ENCODE measurements at places on chromosomes 3 and 15.

DNA sequence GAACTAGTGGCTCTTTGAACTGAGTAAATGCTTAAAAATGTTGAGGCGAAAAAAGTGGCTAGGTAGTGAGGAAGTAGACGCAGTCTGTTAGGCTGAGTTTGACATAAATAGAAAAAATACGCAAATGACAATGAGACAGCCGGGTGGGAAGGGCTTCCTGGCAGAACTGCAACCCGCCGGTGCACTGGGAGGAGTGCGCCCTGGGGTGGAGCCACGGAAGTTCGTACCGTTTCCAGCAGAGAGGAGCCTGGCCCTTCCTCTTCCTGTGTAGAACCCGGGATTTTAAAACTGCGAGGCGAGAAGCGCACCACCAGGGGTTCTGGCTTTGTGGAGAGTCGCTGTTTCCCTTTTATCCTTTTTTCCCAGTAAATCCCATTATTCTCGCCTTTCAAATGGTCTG, 602.6 kb downstream of the PYDC2 start:
- no peak for DNase-seq

- no peak for DNase-seq
Measured at GRCh38 chr3:11640009-11640673, 3.6 kb downstream of the VGLL4 start.

- peak; percentile 89 for DNase-seq
Measured at GRCh38 chr15:90097475-90097874, 4.8 kb downstream of the IDH2 start.

GRCh38 chr15:99580076-99580475, 14.3 kb downstream of the MEF2A start:
- DNase-seq: no peak

DNA sequence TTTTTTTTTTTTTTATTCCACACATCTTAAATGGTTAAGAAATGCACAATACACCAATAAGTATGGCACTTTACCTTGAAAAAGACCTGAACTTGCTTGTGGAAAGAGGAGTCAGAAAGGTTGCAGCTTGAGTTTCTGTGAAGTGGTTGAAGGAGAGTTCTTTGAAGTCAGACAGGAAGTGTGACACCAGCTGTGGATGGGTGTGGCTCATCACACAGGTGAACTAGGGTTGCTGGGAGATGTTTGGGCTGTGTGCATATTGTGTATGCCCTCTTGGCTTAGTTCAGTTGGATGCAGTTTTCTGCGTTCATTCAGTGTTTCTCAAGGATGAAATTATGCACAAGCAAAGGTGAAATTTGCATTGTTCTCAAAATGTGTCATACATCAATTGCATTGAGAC, 6.3 kb downstream of the AEN start:
- DNase-seq: no peak

DNA sequence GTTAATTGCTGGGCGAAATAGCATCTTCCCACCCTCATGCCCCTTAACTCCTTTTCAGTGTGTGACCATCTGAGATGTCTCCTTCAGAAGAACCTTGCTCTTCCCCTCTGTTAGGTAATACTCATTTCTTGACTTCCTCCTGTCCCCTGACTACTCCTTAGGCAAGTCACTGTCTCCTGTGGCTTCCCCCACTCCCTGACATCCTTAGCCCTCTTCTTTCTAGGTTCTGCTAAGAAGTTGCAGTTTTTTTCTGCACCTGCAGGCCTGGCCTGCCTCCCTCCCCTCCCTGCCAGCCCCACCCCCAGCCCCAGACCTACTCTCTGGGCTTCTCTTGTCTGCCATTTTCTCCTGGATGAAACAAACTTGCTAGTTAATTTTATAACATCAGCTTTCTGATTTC, 15.2 kb upstream of the EID1 start:
- DNase-seq: no peak

DNA sequence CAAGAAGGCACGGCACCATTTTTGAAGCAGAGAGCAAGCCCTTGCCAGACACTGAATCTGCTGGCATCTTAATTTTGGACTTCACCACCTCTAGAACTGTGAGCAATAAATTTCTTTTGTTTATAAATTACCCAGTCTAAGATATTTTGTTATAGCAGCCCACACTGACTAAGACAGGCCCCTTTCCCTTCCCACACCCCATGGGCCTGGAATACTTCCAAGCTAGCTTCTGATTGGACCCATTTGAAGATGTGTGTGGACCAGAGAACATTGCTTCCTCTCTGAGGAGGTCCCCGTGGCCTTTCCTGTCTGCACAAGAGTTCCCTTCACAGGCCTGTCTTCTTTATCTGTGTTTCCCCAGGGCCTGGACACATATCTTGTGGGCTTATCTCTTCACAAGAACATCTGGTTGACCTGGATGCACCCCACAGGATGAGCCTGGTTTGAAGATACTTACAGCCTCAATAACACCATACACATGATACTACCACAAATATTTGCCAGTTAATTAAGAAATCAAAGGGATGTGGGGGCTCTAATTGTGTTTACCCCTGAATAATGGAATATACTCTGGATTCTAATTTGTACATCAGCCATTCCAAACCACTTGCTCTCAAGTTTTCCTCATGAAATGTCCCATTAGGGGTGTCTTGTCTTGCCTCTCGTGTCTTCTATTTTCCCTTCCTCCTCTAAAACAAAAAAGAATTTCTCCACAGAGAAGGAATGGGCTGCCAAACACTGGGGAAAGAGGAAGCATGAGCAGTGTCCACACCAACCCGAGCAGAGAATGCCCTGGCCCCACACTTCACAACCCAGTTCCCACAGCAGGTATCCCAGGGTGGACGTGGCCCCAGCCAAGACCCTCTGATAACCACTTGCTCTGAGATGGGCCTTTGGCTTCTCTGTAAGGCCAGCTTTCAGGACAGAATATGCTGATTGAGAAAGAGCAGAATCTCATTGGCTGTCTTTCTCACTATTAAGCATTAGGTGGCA, 42.5 kb downstream of the GLB1 start:
- no peak for DNase-seq

GRCh38 chr3:186255703-186256331, 106.2 kb downstream of the DGKG start:
- DNase-seq: no peak

DNA sequence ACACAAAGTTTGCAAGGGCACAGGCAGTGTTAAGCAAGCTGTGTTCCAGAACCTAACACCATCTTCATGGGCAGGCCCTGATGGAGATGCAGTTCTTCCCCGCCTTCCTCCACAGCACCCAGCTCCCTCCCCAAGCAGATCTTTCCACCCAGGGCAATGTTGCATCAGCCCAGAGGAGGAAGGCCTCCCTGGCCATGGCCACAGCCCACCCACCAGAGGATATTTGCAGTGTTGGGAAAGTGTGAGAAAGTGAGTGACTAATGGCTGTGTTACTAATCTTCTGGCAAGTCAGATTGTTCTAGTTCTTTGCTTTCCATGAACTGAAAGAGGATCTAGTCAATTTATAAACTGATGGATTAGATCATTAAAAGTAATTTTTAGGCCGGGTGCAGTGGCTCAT, 42.0 kb upstream of the ATP10A start:
- DNase-seq: no peak

- DNase-seq: no peak
Measured at GRCh38 chr3:179732661-179733348, 80.0 kb downstream of the USP13 start.

DNA sequence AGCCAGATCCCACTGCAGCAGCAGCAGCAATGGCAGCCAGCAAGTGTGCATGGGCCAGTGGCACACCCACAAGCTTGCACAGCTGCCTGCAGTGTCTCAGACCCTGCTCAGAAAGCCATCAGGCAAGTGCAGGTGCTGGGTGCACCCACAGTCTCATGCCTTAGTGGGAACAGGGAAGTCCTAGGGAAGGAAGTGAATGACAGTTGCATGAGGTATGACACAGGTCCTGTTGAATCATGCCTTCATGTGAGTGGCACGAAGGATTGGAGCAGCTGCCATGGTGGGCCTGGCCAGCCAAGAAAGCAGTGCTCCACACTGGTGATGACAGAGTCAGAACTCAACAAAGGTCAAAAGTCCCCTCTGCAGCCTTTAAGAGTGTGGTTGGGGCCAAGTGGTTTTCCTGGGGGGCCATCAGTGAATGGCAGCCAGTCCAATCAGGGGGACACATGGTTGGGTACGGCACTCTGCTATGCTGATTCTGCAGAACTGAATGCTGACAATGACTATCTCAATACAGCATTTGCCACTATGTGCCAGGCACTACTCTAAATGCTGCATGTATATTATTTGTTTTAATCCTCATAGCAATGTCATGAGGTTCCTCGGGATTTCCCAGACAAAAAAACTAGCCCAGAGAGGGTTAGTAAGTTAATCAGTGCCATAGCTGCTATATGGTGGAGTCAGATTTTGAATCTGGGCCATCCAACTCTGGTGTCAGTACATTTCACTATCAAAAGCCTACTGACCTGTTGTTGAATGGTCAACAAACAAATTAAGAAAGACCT, 94.3 kb downstream of the AQP9 start:
- no peak for DNase-seq

GRCh38 chr3:4552811-4553210, 59.7 kb downstream of the ITPR1 start:
- DNase-seq: no peak

DNA sequence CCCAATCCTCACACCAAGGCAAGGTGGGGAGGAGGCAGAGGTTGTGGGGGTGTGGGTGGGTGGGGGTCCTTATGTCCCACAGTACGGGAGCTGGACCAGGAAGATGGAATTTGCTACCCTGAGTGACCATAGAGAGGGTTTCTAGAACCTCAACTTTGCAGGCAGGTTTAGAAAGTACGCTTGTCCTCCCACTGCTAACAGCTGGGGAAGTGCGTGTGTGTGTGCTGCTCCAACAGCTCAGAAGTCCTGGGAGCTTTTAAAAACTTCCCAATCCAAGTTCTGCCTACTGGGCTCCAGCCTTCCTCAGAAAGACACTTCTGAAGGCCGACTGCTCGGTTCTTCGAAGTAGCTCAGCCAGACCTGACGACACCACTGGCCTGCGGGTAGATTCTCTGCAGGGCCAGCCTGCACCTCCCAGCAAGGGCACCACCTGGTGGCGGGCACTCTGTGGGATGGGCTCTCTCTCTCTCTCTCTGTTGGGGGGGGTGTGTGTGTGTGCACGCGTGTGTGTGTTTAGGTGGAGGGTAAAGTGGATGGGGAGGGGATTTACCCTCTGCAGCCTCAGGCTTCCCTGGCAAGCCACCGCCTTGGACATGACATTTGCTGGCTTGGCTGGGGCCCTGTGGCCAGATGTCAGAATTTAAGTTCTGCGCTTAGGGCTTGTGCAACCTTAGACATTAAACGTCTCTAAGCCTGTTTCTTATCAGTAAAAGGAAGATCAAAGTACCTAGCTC, 15.6 kb downstream of the TMEM158 start:
- DNase-seq: peak; percentile 55

DNA sequence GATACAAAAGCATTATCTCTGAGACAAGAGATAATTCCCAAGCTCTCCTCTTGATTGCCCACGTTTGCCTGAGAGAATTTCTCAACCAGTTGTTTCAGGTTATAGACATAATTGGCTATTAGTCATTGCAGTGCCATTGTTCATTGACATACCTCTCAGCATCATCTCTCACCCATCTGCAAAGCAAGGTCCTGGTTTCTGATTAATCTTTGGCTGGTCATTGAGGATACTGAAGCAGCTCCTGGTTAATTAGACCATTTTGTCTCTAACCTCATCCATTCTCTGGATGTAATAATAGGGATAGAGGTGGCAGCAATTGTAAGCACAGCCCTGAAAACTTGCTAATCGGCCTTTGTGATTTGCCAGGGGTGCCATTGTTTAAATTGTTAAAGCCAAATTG, 104.2 kb downstream of the CNTN6 start:
- DNase-seq: no peak

DNA sequence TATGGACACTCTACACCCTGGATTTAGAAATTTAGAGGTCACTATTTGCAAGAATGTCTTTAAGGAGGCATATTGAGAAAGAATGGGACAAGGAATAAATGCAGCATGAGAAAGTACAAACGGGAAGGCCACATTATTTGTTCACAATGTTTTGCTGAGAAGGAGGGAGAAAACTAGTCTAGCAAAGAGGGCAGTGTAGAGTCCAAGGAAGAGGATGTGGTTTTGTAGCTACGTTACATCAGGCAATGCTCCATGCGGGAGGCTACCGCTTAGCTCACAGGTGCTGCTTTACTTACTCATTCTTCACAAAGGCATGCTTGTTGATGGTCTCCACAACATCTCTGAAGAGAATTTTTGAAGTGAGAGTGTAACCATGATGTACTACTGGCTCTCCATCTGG, 191.1 kb downstream of the PLCH1 start:
- DNase-seq: no peak

GRCh38 chr3:104685492-104685891, 681.2 kb upstream of the ALCAM start:
- no peak for DNase-seq

DNA sequence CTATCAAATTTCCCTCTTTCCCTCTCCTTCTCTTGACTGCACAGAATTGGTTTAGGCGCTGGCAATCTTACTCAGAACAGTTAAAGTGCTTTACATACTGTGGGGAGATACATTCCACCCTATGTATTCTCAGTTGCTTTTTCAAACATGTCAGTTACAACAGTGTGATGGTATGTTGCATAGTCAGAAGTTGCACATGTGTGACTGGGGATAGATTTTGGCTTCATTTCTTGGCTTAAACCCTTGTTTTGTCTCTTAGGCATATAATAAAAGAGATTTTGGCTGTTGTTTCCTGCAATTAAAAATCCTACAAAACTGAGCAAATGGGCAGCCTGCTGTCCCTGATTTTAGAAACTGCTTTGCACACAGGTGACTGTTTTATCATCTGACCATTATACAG, 86.7 kb downstream of the PIK3R4 start:
- DNase-seq: no peak

DNA sequence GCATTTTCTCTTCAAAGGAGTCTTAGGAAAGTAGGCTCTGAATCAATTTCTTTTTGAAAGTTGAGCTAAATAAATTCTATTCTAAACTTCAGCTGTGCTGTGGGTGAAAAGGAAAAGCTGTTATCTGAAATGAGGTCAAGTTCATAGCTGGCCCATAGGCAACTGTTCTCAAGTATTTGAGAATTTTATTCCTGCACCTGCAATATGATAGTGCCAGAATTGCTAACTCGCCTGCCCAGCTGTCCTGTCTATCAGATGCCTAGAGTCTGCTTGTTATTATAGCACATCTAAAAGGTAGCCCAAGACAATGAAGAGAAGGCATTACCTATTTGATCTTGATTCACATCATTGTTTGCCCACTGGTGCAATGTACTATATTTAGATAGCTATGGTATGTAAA, 798.7 kb downstream of the DIPK2A start:
- DNase-seq: no peak

- DNase-seq: no peak
Measured at GRCh38 chr3:31114929-31115283, 220.4 kb upstream of the GADL1 start.

GRCh38 chr3:42071904-42072812, 19.0 kb upstream of the TRAK1 start:
- no peak for DNase-seq

DNA sequence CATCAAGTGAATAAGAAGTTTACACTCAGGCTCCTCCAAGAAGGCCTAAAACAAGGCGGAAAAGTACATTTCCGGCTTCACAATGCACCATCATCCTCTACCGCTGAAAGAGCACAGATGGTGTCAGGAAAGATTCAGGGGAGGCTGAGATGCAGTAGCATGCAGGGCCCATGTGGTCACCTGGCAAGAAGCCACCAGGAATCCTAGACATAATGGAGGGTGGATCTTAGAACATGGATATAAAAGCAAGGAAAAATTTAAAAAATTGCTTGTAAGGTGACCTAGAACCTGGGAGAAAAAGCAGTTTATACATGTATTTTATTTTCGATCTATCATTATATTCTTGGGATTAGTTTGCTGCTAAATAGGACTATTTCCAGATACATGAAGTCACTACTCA, 21.9 kb upstream of the OTOL1 start:
- no peak for DNase-seq

Measured in bone marrow (tissue), 2 donors.